ENCODE measurements at places on chromosomes 12 and 14.

DNA sequence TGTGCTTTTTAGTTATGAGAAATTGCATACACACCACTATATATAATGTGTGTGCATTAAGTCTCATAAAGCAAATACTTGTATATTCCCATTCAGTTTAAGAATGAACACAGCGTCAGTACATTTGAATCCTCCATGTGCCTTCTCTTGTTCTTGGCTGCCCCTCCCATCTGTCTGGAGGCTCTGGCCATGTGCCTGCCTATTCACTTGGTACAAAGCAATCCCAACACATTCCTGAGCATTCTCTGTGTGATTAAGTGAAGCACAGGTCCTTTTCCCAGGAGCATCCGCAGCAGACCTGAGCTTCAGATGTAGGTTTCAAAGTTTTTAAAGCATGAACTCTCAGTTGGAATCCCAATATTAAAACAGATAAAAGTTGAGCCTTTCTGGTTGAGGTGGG lies 58.7 kb downstream of the POLR3B start:
- DNase-seq = no peak

DNA sequence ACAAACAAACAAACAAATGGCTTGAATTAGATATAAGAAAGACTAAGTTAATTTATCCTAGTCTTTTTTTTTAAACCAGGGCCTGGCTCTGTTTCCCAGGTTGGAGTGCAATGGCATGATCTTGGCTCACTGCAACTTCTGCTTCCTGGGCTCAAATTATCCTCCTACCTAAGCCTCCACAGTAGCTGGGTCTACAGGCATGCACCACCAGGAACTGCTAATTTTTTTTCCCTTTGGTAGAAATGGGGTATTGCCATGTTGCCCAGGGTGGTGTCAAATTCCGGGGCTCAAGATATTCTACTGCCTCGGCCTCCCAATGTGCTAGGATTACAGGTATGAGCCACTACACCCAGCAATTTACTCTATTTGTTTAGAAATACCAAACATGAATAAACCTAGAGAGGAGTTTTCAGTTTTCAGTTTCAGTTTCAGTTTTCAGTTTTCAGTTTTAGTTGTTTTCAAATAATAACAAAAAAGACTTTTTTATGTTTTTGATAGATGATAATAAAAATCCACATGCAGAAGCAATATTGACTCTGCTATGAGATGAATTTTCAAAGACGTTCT lies 817.0 kb downstream of the FLRT2 start:
- no peak for DNase-seq

- no peak for DNase-seq
Measured at GRCh38 chr14:28407996-28408395, 358.6 kb upstream of the FOXG1 start.

GRCh38 chr12:123397400-123397799 lies 13.5 kb downstream of the KMT5A start:
- no peak for DNase-seq

- no peak for DNase-seq
Measured at GRCh38 chr14:71541271-71541670, 391.0 kb upstream of the RGS6 start.

DNA sequence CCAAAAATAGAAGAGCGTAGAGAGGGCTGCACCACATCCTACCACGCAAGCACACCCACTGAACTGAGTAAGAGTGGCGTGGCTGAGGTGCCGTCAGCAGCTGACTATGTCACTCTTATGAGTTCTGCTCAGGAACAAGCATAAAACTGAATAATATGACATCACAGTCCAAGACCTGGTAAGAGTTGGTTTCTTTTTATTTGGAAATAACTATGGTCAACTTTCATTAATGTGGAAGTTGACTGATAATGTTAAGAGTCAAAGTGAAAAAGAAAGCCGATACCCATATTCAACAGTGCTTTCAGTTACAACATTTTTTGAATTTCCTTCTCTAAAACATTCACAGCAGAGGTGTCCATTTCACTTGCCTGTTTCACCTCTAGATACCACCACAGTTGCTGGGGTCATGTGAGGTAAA lies 44.6 kb downstream of the GNS start:
- DNase-seq = no peak

DNA sequence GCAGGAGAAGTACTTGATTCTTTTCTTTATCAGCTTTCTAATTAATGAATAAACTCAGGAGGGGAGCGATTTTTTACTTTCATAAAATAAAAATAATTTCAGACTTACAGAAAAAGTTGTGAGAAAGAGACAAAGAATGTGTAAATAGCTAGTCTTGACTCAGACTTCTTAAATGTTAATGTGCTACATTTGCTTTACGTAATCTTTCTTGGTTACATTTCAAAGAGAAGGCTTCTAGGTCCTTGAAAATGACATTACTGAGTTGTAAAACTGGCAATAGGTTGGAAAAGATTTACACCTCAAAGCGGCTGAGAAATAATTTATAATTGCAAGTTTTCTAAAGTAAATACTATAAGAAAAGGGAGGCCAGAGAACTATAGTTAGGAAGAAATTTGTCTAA lies 28.6 kb downstream of the GABARAPL1 start:
- no peak for DNase-seq

- DNase-seq = no peak
Measured at GRCh38 chr14:38208618-38209562, 1.2 kb downstream of the SSTR1 start.

- DNase-seq = no peak
Measured at GRCh38 chr12:63457428-63457827, 210.9 kb downstream of the DPY19L2 start.

DNA sequence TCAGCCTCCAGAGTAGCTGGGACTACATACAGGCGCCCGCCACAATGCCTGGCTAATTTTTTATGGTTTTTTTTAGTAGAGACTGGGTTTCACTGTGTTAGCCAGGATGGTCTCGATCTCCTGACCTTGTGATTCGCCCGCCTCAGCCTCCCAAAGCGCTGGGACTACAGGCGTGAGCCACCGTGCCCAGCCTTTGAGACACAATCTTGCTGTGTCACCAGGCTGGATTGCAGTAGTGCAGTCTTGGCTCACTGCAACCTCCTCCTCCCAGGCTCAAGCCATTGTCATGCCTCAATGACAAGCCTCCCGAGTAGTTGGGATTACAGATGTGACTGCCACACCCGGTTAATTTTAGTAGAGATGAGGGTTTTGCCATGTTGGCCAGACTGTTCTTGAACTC lies 21.3 kb upstream of the STRN3 start:
- no peak for DNase-seq

DNA sequence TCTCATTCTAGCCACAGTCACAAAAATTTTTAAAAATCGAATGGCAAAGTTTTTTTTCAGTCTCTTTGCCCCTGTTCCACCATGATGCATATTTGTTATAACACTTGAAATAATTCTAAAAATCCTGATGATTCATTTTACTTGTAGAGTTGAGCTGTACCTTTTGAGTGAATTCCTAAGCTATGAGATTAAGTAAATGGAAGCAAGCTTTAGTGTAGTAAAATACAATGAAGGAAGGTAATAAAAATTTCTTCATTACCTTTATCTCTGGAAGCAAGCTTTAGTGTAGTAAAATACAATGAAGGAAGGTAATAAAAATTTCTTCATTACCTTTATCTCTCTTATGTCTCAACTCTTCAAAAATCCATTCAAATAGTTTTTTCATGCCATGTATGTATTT lies 46.1 kb downstream of the TMTC3 start:
- no peak for DNase-seq

GRCh38 chr14:63852817-63853731 lies at the start of gene SYNE2:
SYNE2 (plus strand) TSS chr14:63853004; CDS start chr14:63909149, 56,145 bp downstream.
- no peak for DNase-seq

- no peak for DNase-seq
Measured at GRCh38 chr14:20662968-20663732, 21.2 kb upstream of the RNASE4 start.

DNA sequence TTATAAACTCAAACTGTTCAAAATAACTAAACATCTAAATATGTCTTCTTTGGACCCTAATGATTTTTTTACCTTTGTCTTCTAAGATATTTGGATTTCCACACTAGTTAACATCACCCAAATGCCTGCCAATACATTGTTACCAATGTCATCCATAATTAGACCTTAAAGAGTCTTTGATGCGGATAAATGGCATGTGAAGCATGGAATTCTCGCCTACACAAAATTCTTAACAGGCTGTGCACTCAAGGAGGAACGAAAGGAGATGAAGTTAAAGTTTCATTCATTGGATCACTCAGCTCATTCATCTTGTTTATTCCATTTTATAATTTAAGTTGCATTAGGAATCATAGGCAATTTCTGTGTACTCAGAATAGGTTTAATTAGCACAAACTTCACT lies 219.7 kb downstream of the ACSS3 start:
- DNase-seq = no peak

GRCh38 chr12:42482041-42482747 lies 107.4 kb downstream of the PRICKLE1 start:
- no peak for DNase-seq

GRCh38 chr12:19369691-19370148 lies 69.6 kb upstream of the AEBP2 start:
- no peak for DNase-seq

GRCh38 chr12:52749827-52750226 lies 27.3 kb downstream of the KRT76 start:
- no peak for DNase-seq

DNA sequence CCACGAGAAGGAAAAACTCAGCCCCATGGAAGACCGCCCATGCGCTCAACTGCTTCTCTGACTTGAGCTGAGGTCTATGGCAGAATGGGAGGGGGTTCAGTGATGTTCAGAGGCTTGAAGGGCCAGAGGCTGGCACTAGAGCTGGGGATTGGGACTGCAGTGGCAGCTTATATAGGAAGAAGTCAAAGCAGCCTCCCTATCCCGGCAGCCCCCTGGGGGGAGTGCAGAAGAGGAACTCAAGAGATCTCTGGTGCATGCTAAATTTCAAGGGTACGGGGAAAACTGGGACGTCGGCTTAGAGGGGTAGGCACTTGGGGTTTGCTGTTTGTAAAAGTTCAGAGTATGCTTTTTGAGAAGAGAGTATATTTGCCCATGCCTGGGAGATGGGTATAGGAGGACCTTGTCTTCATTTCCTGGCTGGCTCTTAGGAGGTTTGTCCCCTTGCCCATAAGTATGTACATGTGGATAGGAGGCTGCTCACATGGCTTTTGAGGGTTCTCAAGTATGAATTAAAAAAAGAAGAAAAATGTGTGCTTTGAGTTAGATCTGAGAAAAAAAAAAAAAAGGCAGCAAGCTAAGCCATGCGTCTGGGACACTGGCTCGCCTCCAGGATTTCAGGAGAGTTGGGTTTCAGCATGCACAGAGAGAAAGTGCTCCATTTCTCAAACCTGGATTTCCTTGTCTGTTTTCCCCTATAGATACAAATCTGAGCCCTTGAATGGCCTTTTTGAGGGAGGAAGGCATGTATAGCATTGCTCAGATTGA lies 3.2 kb upstream of the MEG3 start:
- DNase-seq = no peak

GRCh38 chr14:101758913-101759593 lies 2.5 kb upstream of the PPP2R5C start:
- no peak for DNase-seq

DNA sequence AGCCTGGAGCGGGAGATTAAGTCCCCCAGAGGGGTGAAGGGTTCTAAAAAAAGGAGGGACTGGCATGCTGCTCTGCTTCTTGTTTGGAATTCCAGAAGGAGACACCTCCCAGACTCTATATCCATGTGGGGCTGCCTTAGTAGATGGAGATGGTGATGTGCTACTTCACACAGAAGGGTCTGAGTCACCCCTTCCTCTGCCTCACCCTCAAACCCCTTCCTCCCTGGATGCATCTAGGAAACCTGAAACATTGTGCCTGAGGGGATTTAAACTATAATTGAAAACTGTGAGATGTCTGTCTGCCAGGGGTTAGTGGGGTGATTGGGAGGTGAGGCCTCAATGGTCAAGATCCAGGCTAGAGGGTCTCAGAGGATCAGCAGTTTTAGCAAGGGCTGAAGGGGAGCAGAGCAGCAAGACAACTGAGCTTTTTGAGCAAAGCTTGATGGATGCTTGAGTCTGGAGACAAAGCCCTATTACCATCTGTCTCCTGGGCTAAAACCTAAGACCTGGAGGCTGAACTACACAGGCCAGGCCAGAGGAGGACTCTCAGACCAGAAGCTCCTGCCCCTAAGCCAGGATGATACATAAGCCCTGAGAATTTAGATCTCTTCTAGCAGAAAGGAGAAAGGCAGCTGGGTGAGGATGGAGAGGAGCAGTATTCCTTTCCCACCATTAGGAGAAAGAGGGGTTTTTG lies 314.7 kb upstream of the ATP2B1 start:
- DNase-seq = no peak

GRCh38 chr14:52395728-52396127 lies 81.6 kb downstream of the PTGER2 start:
- no peak for DNase-seq

DNA sequence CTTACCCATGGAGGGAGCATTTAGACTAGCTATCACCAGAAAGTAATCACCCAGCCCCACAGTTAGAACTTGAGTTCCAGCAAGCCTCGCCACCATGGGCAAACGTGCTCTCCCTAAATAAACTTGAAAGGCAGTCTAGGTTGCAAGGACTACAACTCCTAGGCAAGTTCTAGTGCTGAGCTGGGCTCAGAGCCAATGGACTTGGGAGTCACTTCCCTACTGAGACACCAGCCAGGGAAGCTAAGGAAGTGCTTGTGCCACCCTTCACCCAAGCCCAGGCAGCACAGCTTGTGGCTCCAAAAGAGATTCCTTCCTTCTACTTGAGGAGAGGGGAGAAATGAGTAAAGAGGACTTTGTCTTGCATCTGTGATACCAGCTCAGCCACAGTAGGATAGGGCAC lies 57.9 kb downstream of the SLCO1A2 start:
- no peak for DNase-seq

GRCh38 chr12:12278899-12279298 lies 12.1 kb upstream of the LRP6 start:
- DNase-seq = no peak

DNA sequence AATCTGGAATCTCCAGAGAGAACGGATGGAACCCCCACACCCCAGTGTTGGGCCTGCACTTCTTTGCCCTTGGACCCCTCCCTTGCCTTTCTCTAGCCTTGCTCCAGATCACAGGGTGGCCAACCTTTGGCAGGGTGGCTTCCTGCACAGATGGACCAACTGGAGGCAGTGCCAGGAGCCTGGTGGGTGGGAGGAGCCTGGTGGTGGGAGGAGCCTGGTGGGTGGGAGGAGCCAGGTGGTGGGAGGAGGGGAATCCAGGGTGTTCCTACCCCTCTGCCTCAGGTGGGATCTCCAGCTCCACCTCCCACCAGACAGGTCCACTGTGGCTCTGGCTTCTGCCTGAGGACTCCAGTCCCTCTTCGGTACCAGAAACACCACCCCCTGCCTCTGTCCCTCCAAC lies 15.0 kb upstream of the ORAI1 start:
- no peak for DNase-seq

DNA sequence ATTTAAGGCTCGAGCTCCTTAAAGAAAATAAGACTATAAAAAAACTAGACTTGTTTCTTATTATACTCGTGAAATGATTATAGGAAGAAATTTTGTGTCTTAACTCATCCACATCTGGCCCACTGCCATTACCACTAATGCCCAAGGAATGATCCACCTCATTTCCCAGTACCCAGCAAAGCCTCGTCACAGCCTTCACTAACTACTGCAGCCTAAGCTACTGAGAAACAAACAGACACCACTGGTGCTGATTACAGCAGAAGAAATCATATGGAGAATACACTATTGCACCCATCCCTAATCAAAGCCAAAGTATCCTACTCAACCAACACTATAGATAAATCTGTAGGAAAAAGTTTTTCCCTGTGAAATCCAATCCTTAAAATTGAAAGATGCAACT lies 205.3 kb upstream of the NAV3 start:
- DNase-seq = no peak

Measured in cortex of kidney (tissue), 1 donor.